Mucosa of gallbladder (tissue), 1 donor: ENCODE measurements at places on chromosomes 16 and 17. TPM values are rescaled to one million over a fixed set of nuclear protein-coding genes. Genes with fewer than 3 reads are reported as not detected.

GRCh38 chr17:61583242-61583641 lies 7.8 kb downstream of the NACA2 start:
- DNase-seq: no peak

DNA sequence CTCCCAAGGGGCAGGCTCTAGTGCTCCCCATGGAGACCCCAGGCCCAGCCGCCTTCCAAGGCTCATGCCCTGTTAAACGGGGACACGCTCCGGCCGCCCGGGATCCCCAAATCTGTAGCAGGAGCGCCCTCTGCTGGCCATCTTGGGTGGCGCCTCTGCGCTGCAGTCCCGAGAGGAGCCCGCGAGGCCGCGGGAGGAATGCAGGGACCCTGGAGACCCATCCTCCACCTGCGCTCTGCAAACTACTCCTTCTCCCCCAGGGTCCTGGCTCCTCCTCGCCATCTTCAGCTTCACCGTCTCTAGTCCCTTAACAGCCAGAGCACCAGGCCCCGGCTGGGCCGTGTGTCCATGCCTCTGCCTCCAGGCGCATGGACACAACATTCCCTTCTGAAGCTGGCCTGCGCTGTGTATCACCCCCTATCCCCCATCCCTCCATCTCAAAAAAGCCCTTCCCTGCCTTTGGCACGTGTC lies 23.6 kb upstream of the KRT17 start:
- DNase-seq: peak; percentile 89

DNA sequence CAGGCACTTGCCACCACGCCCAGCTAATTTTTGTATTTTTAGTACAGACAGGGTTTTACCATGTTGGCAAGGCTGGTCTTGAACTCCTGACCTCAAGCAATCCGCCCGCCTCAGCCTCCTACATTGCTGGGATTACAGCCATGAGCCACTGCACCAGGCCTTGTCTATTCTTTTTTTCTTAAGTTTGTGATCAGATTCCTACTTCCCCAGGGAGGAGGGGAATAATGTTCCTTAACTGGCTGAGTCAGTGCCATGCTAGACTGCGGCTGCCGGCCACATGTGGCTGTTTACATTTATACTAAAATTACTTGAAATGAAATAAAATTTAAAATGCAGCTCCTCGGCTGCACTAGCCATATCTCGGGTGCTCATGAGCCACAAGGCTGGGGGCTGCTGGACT lies 27.8 kb upstream of the USP36 start:
- DNase-seq: no peak

The ITGA2B gene
- 2.9 TPM for total RNA-seq

The KRTAP9-2 gene
- not detected for total RNA-seq

The REXO5 gene
- 2.2 TPM for total RNA-seq

The PMFBP1 gene
- total RNA-seq: 0.66 TPM

- DNase-seq: no peak
Measured at GRCh38 chr17:8137645-8138373, 13.9 kb upstream of the HES7 start.

DNA sequence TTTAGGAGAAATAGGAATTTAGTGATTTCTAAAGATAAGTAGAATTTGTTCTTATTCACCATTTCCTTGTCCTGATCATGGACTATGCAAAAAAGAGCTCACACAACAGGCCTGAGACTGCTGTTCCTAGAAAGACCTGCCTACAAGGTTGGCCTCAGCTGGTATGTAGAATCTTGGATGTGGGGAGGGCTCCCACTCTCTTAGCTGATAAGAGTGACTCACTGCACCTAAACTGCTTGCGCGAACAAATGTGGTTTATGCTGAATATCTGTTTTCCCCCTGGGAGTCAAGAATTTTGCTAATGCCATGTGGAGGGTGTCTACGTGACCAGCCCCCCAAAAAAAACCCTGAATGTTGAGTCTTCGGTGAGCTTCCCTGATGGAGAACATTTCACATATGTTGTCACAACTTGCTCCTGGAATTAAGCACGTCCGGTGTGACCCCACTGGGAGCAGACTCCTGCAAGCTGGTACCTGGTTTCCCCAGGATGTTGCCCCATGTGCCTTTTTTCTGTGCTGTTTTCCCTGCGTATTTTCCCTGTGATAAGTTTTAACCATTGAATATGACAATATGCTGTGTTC lies 68.8 kb upstream of the HSBP1 start:
- DNase-seq: no peak

GRCh38 chr16:27177031-27177774 lies 26.1 kb upstream of the KDM8 start:
- DNase-seq: no peak

- no peak for DNase-seq
Measured at GRCh38 chr16:89170346-89171215, 967 bp upstream of the CDH15 start.

The TBX6 gene
- total RNA-seq: 3.7 TPM

DNA sequence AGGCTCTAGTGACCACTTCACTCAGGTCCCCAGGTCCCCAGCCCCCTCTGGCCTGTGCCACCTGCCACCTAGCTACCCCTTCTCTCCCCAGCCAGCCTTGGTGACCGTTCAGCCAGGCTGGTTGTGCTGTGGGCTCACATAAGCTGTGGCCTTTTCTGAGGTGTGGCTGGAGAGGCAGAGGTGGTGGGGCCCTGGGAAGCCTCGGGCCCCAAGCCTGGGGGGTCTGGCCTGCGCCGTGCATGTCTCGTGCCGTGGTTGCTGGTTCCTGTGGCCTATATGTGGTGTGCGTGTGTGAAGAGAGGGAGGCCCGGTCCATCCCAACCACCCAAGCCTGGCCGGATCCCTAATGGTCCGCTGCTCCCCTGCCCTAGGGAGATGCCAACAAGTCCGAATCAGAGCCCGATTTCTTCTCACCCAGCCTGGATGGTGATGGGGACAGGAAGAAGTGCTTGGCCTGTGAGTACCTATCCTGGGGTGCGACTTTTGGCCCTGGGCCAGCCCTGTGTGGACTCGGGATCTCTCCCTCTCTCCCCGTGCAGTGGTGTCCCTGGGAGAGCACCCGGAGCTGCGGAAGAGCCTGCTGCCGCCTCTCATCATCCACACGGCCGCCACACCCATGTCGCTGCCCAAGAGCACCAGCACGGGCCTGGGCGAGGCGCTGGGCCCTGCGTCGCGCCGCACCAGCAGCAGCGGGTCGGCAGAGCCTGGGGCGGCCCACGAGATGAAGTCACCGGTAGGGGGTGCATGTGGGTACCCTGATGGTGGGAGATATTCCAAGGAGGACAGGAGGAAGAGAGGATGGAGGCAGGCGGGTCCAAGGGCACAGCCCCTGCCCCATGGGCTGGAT lies 35.9 kb downstream of the CACNA1G start:
- no peak for DNase-seq

DNA sequence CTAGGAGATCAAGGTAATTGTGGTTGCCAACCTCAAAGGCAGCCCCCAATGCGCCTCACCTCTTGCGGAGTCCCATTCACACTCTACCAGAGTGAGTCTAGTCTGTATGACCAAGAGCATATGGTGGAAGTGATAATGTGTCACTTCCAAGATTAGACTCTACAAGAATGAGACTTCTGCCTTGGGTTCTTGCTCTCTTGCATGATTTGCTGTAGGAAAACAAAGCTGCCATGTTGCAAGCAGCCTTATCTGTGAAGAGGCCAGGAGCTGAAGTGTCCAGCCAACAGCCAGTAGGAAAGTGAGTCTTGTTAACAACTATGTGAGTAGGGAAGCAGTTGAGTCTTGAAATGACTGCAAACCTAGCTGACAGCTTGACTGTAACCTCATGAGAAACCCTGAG lies 3.4 kb downstream of the TERF2 start:
- no peak for DNase-seq

- no peak for DNase-seq
Measured at GRCh38 chr17:55768936-55769624, 18.2 kb downstream of the PCTP start.

DNA sequence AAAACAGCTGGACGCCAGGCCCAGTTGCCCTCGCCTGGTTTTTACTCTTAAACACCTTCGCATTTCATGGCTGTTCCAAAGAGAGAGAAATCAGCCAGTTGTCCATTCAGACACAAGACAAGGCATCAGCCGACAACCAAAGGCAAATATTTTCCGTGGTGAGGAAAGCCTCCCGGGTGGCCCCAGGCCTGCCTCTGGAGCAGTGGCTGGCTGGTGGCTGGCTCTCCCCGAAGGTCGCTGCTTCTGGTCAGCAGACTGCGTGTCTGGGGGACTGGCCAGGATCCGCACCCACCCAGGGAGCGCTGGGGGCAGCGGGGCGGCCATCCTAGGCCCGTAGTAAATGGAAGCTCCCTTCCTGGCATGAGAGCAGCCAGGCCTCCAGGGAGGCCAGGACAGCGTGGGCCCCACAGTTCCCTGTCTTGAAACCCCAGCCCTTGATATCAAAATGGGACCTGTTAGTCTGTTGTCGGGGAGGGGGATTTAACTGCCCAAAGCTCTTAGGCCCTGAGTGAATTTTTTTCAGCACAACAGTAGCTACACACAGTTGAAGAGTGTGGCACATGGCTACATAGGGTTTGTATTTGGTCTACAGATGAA lies 57.7 kb downstream of the SREBF1 start:
- no peak for DNase-seq

DNA sequence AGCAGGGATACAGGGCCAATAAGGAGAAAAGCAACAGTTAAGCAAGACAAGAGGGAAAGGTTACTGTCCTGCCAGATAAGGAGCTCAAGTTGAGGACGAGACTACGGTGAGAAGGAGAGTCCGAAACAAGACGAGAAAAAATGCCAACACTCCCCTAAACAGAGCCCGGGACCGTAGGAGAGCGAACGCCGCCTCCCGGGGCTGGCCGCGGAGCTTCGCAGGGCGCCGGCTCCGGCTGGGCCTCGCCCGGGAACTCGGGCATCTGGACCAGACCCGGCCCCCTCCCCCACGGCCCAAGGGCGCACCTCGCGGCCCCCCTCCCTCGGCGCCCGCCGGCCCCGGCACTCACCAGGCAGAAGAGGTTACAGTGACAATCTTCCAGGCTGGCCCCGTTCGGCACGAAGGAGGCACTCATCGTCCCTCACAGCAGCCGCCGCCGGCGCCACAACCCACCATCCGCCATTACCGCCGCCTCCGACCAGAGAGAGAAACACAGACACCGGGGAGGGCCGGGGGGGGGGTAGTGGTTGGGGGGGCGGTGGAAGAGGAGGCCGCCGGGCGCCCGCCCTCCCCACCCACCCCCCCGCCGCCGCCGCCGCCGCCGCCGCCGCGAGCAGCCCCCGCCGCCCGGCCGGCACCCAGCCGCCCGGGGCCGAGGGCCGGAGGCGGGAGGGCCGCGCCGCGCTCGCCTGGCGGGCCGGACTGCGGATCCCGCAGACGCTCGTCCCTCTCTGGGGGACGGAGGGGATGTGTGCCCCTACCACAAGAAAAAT lies at the start of gene MED13:
MED13 (minus strand) TSS at position 488 of the 773 bp plus-strand sequence; CDS start at position 415, 73 bp downstream.
- peak; percentile 56 for DNase-seq

GRCh38 chr16:68444056-68444657 lies 4.2 kb downstream of the SMPD3 start:
- DNase-seq: peak; percentile 59

DNA sequence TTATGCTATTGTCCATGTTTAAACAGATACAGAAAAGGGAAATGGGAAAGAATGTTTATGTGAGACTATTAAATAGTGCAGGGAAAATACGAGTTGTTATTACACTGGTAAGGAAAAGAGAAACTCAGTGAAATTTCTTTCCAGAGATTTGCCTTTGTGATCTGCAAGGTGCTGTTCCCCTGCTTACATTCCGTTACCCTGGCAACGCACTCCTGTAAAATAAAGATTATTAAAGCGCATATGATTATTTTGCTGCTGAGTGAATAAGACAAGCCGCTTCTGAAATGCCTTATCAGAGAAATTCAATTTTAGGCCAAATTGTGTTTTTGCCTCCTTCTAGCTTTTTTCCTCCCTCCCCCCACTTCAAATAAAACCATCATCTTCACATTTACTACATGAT lies 328.6 kb upstream of the PMFBP1 start:
- DNase-seq: no peak

DNA sequence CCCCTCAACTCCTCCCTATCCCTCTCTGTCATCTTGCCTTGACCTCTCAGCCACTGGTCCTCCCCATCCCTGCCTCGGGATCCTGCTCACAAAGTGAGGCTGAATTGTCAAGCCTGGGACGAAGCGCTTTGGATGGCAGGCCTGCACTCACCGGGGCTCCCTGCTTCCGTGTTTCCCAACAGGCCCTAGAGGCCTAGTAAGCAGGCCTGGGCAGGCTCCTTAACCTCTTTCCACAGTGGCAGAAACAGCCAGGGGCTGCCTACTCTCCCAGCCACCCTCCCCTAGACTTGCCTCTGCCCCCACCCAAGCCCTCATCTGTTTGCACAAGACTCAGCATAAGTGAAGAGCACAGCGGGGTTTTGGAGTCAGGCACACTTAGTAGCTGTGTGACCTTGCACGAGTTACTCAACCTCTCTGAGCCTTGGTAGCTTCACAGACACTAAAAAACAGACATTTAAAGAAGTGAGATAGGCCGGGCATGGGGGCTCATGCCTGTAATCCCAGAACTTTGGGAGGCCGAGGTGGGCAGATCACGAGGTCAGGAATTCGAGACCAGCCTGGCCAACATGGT lies 5.0 kb upstream of the FADS6 start:
- no peak for DNase-seq
